ENCODE measurements at places on chromosomes 3 and 15. TPM values are rescaled to one million over a fixed set of nuclear protein-coding genes. Genes with fewer than 3 reads are reported as not detected.

DNA sequence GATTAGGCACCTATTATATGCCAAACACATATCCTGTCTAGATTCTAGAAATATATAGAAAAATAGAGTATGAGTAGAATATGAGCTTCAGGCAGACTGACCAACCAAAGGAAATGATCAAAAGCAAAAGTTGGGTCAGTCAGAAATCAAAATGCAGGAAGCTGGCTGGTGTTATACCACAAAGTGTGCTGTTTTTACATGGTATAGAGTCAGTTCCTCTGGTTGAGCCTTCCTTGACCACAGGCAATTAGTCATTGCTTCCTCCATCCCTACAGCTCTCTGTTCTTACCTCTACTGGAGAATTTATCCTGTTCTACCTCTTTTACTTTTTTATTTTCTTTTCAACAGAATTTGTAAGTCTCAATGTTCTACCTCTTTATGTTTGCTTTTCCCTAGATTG, 149.8 kb downstream of the TMCO5A start:
- no peak for DNase-seq

GRCh38 chr3:27861046-27862036, 139.2 kb upstream of the EOMES start:
- DNase-seq: no peak

DNA sequence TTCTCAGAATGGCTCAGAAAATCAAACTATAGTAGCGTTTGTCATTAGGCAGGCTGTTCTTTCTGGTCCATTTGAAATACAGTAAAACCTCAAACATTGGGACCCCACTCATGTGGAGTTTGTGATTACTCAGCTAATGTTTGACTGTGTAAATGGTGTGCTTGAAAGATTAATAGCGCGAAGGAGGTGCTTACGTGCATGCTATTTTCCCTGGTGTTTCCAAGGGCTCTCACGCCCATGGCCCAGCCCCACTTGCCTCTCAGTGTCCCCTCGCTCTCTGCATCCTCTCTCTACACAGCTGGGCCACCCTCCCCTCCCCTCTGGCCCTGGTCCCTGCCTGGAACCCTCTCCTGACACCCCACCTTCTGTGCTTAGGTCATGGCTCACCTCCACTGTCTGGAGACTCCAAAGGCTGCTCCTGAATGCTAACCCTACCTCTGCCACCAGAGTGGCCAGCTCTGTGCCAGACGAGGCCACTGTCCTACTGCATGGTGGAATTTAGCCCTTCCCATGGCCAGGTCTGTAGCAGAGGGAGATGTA, 194.2 kb downstream of the PLCL2 start:
- no peak for DNase-seq

GRCh38 chr3:141575879-141576743, 89.3 kb downstream of the RASA2 start:
- peak; percentile 47 for DNase-seq

GRCh38 chr3:5122741-5123706, 932 bp downstream of the ARL8B start:
- DNase-seq: peak; percentile 28

DNA sequence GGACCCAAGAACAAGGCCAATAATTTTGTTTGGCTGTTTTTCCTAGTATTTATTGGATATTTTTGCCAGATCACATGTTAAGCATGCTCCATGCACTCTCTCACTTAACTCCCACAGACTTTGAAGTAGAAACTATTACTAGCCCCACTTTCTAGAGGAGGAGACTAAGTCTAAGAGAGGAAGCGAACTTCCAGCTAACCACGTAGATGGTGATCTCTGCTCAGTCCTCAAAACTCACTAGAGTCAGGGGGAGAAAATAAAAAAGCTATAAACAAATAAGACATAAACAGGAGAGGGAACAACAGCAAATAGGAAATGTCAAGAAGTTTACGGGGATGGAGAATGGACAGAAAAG, 481.0 kb upstream of the PROK2 start:
- no peak for DNase-seq

DNA sequence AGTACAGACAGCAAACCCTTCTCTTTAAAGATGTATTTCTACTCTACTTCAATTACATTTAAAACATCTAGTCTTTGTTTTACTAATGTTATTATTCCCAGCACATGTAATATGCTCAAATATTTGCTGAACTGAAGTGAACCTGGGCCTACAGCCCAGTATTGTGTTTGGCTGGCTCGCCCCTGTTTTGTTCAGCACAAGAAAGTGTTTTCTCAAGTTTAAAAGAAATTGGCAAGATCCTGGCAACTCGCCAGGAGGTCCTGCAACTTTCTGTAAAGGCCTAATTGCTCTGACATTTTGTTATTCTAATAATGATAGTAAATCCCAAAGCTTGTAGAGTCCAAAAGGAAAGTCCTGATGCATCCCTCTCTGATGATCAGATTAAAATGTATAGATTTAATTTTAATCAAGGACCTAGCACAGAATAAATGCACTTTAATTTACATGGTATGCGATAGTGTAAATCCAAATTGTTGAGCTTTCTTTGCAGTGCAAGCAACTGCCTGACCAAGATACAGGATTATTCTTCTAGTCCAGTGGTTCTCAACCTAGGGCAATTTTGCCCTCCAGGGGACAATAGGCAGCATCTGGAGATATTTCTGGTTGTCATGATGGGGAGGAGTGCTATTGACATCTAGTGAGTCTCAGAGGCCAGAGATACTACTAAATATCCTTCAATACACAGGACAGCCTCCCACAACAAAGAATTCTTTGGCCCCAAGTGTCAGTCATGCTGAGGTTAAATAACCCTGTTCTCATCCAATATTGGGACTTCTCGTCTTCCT, 35.7 kb upstream of the TMOD3 start:
- DNase-seq: no peak

The MAP6D1 gene
- total RNA-seq: 1.0 TPM

DNA sequence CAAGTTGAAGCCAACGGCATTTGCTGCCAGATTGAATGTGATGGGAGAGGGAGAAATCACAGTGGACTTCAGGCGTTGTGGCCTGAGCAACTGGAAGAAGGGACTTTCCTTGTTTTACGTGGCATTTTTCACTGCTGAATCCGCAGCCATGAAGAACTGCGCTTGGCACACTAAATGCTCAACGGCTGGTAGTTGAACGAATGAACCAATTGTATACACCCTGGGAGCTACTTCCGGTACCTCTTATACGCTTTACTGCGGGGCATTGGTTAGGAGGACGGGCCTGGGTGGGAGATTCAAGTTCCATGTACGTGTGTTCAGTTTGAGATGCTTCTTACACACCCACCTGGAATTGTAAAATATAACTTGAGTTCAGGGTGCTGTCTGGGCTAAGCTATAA, 5.2 kb downstream of the SYNM start:
- DNase-seq: no peak

DNA sequence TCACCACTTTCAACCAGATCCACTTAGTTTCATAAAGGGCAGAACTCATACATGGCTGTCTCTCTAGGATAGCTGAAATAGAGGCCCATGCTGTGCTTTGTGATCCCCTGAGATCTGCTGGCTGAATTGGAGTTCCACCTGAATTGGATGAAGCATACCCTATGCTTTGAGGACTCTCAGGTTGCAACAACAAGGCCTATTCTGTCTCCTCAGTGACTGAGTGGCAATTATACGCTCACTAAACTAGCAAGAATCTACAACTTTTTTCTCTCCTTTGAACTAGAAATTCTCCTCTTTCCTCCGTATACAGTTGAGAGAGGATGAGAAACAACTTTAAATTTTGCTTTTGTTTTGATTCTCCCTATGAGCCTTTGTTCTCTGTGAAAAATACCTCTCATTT, 348.7 kb downstream of the LSAMP start:
- DNase-seq: no peak

GRCh38 chr3:50563867-50564266, 3.7 kb downstream of the C3orf18 start:
- no peak for DNase-seq

- no peak for DNase-seq
Measured at GRCh38 chr15:89184357-89184756, 37.0 kb downstream of the RLBP1 start.

DNA sequence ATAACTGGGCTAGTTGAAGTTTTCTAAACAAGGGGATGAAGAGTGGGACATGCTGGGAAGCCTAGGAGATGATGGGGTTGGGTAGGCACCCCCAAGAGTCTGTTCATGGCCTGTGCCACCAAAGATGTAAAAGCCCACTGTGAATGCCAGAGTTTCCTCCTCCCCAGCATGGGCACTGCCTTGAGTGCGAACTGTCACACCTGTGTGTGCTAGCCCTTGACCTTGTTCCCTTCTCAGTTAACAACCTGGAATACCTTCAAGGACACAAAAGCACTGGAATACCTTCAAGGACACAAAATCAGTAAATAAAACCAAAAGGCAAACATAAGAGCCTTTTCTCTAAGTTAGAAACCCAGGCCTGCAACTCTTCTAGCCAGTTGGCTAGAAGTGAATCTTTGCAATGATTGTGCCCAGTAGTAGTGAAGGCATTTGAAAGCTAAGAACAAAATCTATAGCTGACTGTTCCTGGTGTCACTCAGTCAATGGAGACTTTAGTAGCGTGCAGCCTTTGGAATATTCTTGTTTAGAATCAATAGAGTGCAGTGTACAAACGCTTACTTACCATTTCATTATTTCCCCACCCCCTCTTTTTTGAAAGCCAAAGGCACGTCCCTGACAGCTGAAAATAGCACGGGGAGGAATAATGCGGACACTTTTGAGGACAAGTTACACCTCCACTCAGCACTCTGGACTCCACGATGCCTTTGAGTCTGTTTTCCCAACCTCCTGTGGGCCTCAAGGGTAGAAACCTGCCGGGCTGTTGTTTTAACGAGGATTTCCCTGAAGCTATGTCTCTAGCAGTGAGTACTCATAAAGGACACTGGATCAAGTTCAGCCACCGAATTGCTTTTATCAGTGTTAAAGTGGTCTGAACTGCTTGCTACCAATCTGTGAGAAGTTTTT, 24.2 kb downstream of the PSMD6 start:
- DNase-seq: no peak

The ZNF774 gene
- total RNA-seq: 1.5 TPM

The TNFAIP8L3 gene
- total RNA-seq: not detected

DNA sequence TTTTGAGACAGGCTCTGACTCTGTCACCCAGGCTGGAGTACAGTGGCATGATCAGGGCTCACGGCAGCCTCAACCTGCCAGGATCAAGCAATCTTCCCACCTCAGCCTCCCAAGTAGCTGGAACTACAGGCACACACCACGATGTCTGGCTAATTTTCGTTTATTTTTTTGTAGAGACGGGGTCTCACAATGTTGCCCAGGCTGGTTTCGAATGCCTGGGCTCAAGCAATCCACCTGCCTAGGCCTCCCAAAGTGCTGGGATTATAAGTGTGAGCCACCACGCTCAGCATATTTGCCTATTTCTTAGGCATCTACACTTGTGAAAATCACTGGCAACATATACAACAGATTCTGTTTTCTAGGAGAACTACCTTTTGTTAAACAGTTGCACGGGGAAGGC, 16.9 kb downstream of the MYO1E start:
- no peak for DNase-seq

DNA sequence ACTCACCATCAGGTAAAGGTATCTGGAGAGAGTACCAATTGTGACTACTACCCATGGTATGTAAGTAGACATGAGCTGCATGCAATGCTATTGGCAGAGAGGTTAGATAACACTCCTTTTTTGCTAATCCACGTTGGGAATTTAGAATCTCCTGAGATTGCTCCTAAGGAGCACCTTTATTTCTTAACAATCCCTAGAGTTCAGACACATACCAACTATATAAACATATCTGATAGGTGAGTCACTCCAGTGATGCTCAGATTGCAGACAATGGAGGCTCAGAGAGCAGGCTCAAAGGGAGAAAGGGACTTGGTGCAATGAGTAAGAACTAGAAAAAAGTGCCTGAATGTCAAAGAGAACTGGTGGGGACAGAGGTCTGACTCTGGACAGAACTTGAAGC, 47.0 kb upstream of the LRRFIP2 start:
- no peak for DNase-seq

- no peak for DNase-seq
Measured at GRCh38 chr3:124791142-124791541, 60.9 kb downstream of the UMPS start.

The BRPF1 gene
- 43.9 TPM for total RNA-seq

DNA sequence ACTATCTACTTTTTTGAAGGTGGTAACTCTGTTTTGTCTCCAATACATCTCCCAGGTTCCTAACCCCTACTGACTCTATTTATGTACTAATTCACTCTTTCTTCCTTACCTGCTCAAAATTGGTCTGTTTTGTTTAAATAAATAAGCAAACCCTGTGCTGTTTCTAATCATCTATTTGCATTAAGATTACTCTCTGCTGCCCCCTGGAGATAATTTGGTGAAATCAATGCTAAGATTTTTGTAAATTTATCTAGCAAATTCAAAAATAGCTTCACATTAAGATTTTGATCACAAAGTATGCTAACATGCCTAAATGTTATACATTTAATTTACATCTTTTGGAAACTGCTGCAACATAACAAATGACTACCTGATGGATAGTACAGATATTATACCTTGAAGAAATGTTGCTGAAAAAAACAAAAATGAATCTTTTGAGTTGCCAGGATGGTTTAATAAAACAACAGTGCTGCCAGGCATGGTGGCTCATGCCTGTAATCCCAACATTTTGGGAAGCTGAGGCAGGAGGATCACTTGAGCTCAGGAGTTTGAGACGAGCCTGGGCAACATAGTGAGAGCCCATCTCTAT, 4.4 kb upstream of the CD200R1 start:
- DNase-seq: peak; percentile 70

DNA sequence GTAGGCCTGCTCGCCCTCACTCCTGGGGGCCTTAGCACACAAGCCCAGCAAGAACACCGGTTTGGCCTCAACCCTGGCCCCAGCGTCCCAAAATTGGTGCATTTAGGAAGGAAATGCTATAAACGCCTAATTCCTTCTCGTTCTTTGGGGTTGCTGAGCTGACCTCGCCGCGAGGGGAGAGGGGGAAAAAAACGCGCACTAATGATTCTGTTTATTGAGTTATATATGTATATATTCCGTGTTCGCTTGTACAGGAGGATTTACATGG, 3.9 kb downstream of the FEZF2 start:
- no peak for DNase-seq

DNA sequence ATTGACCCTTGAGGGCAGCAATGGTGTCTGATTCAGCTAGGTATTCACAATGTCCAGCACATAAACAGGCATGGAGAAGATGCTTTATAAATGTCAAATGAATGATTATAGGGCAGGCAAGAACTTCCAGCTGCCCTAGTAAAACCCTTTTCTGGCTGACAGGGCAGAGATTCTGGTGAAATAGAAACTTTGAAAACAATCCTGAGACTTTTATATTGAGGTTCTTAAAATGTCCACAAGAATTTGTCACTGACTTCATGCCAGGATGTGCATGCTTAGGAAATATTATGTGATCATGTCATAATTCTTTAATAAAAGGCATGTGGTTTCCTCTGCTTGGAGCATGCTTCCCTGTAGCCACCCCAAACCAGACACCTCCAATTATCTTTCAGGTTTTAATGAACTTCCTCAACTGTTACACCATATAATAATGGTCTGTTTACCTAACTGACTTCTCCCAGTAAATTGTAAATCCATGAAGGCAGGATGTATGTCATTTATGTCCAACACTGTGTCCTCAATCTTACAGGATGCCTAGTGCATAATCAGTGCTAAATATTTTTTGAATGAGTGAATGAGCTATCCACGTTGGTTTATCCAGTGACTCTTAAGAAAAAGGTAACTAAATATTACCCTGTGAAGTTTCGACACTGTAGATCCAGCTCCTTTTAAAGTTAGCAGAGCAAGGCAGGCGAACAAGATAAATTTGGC, 43.4 kb upstream of the CLRN1 start:
- no peak for DNase-seq

Measured in naive thymus-derived CD8-positive, alpha-beta T cell (primary cell).